ENCODE measurements at places on chromosomes 2 and 18. TPM values are rescaled to one million over a fixed set of nuclear protein-coding genes. Genes with fewer than 3 reads are reported as not detected.
A peak's percentile ranks its signal among the peaks of the same experiment; 100 is the strongest.

DNA sequence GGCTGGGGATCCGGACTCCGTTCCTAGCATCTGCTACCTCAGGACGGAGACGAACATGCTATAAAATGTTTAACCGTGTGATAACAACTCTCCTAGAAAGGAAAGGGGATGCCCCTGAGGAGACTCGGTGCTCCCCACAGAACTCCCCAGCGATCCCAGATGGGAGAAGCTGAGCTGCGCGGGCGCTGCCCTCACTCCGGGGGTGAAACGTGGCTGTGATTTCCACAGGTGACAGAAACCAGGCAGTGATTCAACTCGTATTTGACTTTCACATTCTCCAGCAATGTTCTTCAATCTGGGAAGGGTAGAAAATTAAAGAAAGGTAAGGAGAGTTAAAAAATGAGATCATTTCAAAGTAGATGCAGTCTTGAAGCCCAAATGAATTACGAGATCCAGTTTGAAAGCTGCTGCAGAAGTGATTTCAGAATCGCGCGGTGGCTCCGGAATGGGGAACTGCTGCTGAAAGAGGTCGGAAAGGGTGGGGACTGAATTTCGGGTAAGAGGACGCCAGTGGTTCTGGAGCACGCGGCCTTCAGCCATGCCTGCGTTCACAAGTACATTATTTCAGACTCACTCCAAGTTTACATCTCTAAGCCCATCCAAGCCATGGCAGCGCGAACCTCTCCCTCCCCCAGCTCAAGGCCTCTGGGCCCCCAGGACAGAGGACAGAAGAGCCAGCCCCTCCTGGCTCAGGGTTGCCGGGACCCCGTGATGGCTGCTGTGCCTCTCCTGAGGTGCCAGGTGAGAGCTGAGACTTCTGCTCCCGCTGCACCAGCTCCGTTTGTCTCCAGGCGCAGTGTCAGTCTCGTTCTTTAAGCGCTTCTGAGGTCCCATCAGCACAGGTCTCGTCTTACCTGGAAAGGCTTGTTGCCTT lies 39.5 kb downstream of the ADNP2 start:
- peak; percentile 51 for DNase-seq

- DNase-seq = no peak
Measured at GRCh38 chr2:159106109-159106508, 137.7 kb downstream of the TANC1 start.

GRCh38 chr2:212832211-212833195 lies 293.9 kb upstream of the ERBB4 start:
- no peak for DNase-seq

DNA sequence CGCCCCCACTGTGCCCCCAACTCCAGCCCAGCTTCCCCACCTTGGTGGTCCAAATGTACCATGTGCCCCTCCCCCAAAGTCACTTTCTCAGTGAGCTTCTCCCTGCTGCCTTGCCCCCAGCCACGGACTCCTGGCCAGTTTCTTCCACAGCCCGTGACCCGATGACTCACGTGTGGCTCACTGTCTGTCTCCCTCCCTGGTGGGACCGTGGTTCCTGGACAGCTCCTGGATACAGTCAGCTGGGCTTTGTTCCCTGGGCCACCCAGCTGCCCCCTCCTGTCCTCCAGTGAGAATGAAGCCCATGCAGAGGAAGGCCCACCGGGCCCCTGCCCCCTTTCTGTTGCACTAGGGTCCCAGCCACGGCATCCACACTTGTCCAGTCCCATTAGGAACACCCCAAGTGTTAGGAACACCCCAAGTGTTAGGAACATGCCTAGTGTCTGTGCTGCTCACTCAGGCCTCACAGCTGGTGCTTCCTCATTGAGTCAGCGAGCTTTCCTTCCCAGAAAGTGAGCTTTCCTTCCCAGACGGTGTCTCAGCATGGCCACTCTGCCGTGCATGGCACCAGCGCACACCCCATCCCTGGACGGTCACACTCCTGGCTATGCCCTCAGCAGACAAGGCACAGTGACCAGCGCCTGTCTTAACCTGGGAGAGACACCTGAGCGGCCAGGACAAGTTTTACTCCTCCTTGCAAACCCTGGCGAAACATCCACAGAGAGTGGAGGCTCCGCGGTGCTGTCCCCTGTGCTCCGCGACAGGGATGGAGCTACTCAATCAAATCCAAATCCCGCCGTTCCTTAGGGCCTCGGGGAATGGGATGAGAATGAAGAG lies 44.8 kb upstream of the CTDP1 start:
- DNase-seq = no peak

MLPH gene
- total RNA-seq = 80.9 TPM

Data from Right ventricle myocardium superior (tissue), 1 donor.